ENCODE measurements at places on chromosomes 5 and 9.

- DNase-seq: no peak
Observed at GRCh38 chr5:94267350-94267899, 351.0 kb downstream of the KIAA0825 start.

DNA sequence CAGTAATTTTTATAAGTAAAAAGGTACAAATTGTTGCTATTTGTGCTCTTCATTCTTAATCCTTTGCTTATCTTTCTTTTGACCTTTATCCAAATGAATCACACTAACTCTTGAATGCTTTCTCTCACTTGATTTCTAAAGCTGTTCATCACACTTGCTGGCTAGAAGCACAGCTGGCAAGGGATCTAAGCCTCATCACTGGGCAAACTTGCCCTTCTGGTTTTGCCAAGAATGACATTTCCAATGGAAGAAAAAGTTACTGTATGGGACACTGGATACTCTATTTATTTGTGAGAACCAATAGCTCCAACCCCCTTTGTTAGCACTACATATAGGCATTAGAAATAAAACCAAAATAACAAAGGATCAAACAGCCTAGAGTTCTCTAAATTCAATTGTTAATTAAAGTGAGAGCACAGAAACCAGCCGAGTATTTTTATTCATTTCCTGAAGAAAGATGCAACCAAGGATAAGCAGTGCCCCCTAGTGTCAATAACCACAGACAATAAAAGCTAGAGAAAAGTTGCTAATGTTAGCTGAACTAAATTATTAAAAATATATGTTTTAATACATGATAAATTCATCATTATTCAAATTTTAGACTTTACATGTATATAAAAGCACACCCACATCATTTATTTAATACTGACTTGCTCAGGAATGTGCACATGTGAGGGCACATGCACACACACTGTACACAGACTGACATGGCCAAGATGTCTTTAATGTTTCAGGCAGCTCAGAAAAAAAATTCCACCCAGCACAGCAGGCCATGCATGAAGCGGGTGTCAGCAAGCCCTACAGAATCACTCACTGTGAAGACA, 59.8 kb upstream of the POU5F2 start:
- peak; percentile 59 for DNase-seq

DNA sequence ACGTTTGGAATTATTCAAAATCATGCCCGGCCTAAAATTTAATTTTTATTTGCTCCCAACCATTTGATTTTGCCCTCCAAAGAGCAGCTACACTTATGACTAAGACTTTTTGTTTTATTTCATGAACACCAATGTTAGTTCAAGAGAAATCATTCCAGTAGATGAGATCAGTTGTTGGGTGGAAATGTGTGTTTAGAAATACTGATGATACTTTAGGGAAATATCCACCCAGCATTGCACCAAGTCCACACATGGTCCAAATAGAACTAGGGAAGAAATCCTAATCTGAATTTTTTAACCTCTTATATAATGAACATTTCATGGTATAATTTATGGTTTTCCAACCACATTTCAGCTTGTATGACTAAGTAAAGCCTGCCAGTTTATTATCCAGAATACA, 28.3 kb upstream of the GOLPH3 start:
- DNase-seq: no peak

DNA sequence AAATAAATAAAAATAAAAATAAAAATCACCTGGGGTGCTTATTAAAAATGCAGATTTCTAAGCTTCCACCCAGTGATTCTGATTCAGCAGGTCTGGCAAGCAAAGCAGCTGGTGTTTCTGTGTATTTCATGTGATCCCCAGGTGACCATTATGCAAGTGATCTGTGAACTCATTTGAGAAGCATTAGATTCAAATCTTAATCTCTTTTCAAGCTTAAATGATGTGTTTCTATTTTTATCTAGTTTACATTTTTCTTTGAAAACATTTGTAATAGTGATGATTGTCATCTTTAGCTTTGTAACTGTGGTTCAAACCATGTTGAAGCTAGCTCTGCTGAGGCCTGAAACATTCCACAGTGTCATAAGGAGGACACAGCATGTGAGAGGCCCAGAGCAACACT, 804.8 kb upstream of the ZNF608 start:
- DNase-seq: peak; percentile 83

GRCh38 chr5:115842089-115842935, 577 bp downstream of the AP3S1 start:
- DNase-seq: peak; percentile 71

GRCh38 chr9:503326-503725, 288.7 kb downstream of the DOCK8 start:
- DNase-seq: no peak

DNA sequence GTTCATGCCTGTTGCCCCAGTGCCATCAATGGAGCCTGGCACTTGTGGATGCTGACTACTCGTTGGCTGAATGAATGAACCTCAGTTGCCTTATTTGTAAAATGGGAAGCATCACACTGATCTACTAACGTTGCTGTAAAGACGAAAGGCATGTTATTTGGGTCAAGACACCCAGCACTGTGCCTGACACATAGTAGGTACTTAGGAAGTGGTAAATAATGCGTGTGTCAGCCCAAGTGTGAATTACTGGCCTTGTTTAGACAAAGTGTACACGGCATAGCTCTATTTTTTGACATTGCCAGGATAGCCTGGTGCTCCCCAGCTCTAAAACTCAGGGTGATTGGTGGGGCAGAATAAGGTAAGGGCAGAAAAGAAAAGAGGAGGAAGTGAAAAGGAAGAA, 27.4 kb downstream of the ERGIC1 start:
- no peak for DNase-seq

DNA sequence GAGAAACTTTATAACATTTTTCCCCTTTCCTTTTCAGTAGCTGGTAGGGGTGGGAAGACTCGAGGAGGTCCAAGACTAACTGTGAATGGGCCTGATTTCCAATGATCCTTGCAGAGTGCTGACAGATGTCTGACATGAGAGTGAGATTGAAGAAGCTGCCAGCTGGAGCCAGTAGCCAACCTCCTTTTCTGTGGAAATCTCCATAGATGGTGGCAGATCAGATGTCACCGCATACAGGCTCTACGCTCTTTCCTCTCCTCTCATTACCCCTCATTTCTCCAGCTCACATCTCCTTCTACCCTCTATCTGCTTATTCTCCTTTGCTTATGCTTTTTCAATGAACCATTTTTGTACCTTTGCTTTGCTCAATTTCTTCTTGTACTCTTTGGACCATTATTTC, 395.2 kb upstream of the TNC start:
- DNase-seq: no peak

- DNase-seq: peak; percentile 32
Observed at GRCh38 chr5:103473725-103474124, 88.9 kb downstream of the NUDT12 start.

DNA sequence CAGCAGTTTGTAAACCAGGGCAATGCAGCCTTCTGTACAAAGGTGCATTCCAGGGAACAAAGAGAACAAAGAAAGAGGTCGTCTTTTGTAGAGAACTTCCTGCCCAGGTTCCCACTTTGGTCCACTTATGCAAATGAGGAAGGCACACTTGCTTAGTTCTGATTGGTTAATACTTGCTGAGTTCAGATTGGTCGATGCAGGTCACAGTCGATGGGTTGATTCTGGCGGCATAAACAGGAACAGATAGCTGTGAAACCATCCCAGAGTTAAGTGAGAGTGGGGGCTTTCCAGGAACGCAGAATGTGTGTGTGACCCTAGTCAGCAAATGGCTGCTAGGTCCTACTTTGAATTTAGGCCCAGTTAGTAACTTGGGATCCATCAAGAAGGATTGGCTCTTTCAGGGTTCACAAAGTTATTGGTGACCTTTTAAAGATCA, 1.8 kb upstream of the ADAMTS13 start:
- no peak for DNase-seq

DNA sequence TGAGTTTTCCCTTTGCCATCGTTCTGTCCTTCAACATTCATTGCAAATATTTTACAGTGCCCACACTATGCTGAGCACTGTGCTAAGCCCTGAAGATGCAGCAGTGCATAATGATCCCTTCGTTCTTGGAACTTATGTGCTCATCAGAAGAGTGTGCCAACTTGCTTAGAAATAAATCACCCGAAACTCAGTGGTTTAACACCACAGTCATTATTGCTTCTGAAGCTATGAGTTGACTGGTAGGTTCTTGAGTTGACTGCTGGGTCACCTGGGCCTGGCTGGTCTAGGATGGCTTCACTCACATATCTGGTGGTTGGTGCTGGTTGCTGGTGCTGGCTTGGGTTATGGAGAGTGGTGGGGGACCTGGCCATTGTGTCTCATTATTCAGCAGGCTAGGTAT, 20.9 kb downstream of the PCSK5 start:
- no peak for DNase-seq

DNA sequence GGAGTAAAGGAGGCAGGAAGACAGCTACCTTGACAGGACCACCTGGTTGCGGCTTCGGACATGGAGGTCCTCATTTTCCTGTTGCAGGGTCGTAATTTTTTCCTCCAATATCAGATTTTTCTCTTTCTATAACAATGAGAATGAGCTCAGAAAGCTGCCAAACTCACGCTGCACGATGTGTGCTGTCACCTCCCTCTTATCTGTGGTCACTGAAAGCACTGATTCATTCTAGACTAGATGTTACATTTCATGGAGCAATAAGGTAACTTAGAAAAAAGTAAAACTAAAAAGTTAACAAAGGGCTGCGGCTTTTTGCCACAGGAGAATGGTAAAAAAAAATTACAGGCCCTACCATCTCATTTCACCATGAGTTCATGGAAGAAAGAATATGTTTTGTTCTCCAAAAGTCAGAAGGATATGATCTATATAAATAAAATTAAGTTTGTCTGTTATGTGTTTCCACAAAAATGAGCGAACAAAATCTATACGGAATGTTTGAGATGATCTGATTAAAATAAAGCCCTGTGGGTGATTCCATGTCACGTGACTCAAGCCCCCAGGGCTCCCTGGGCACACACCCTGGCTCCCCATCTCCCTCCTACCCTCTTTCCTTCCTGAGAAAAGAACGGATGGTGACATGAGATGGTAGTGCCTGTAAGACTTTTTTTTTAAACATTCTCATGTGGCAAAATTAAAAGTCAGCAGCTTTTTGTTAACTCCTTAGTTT, 26.9 kb upstream of the ANXA6 start:
- DNase-seq: peak; percentile 22

GRCh38 chr5:155229135-155229534, 215.6 kb downstream of the KIF4B start:
- DNase-seq: no peak

- no peak for DNase-seq
Observed at GRCh38 chr5:16792598-16793275, 143.4 kb downstream of the MYO10 start.

- DNase-seq: peak; percentile 35
Observed at GRCh38 chr9:76996700-76997099, 22.8 kb upstream of the FOXB2 start.

- DNase-seq: no peak
Observed at GRCh38 chr9:5111696-5112095, 73.7 kb downstream of the INSL6 start.

- no peak for DNase-seq
Observed at GRCh38 chr9:98099898-98100297, 19.1 kb downstream of the TRIM14 start.

DNA sequence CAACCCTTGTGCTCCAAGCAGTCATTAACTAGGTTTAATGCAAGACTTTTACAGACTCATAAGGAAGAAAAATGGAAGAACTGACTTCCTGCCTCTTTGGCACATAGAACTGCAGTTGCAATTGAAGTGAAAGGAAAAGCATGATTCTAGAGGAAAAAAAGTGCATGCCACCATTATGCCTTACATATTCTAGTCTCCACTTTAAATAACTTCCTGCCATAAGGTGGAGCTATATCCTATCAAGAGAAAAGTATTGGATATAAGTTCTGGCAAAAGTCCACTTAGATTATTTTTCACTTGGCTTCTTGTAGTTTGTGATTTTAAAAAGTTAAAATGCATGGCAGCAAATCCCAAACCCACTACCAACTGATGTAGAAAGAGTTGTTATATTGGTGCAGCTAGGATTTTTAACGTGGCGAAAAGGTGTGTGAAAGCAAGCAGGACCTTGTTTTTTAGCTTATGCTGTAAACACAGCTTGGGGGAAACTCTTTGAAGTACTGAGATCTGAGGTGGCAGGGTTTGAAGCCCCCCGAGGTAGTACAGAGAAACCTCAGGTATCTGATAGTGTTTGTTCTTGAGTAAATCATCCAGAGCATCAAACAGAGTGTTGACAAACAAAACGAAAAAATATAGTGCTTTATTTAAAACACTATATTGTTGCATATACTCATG, 117.9 kb downstream of the ANXA1 start:
- peak; percentile 25 for DNase-seq

- peak; percentile 58 for DNase-seq
Observed at GRCh38 chr9:92808726-92809451, 44.3 kb upstream of the BICD2 start.

DNA sequence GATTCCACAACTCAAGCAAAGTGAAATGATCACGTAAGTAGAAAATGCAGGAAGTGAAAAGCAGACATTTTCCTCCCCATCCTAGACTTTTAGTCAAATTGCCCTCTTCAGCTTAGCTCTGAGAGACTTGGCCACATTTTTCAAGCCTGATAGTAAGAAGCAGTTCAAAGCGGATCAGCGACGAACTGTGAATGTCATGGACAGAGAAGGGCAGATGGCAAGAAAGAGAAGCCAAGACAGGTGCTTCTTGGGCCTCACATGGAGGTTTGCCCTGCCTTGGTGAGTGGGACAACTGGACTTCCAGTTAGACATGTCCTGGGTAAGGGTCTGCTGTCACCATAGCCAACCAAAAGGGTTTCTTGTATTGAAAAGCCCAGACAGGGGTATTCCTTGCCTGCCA, 291.5 kb downstream of the MED10 start:
- no peak for DNase-seq

DNA sequence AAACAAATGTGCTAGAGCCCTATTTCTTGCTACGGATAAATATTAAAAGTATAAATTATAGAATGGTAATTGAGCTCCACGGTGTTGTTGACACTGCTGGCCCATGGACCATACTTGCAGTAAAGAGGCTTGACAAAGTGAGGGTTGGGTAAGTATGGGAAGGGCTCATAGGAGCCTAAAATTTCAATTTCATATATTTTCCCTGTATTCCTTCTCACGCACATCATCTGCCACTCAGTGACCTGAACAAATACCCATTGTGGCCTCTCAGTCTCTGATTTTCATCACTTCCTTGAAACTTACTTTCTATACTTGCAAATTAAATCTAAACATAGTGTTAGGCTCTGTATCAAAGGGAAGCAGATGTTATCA, 116.5 kb downstream of the PIK3R1 start:
- no peak for DNase-seq

DNA sequence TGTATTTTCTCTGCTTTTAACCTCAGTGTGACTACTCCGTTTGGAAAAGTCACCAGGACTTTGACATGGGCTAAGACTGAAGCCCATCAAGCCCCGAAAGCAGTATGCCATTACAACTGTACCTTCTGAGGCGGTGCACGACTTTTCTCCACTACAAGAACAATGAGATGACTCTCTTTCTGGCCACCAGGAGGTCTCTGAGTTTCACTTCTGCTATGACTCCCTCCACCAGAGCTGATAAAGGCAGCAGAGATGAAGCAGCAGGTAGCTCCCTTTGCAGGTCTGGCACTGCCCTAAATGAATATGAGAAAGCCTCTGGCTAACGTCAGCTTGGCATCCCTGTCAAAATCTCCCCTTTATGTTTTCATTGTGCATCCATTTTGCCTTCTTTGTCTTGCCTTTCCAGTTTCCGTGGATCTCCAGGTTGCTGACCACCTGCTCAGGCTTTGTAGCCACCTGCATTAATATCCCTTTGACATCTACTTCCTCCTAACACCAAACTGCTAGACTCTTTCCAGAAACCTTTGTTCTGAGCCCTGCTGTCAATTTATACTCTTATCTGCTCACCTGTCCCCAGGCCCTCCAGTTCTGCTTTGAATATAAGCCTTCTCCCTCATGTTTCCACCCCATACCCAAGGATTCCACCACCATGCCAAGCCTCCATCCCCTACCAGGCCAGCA, 221.7 kb downstream of the ZNF608 start:
- DNase-seq: no peak
